Activated CD8-positive, alpha-beta T cell treated with anti-CD3 and anti-CD28 coated beads, Interleukin-2, amount 10 ng/mL, durations not matched to agents 7 days and 5 days (primary cell): ENCODE measurements at places on chromosomes 3 and 15. TPM values are rescaled to one million over a fixed set of nuclear protein-coding genes. Genes with fewer than 3 reads are reported as not detected.

Gene UROC1
- total RNA-seq = 0.13 TPM

Gene SCAMP2
- total RNA-seq = 96.9 TPM

Gene OIP5
- total RNA-seq = 23.8 TPM

DNA sequence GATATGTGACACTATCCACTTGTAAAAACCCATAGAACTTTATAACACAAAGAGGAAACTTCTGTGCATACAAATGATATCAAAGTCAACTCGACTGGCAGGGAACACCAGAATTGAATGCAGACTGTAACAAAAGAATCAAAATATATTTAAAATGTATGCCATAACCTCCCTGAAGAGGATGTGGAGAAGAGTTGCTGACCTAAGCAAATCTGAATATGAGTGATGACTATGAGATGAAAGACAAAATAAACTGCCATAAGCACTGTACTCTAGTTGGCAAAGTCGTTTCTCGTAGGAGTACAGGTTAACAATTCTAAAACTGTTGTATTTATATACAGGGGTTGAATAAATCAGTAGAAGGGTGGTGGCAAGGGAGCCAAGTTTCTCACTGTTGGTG, 482.1 kb downstream of the OCA2 start:
- no peaks in the 10 kb centered on the region for H3K27me3 ChIP-seq
- no peak overlapping the region for H3K27ac ChIP-seq
- H3K4me1 ChIP-seq = no peaks in the 10 kb centered on the region
- no peaks in the 10 kb centered on the region for H3K36me3 ChIP-seq
- H3K4me3 ChIP-seq = no peak overlapping the region

- DNase-seq = no peak
- no peak overlapping the region for H3K27ac ChIP-seq
- H3K4me3 ChIP-seq = no peak overlapping the region
- H3K36me3 ChIP-seq = no peaks in the 10 kb centered on the region
Measured at GRCh38 chr3:75294124-75294523, 370.0 kb upstream of the FRG2C start.

- H3K27me3 ChIP-seq = no peaks in the 10 kb centered on the region
- no peak for DNase-seq
- H3K4me1 ChIP-seq = no peaks in the 10 kb centered on the region
- H3K27ac ChIP-seq = no peak overlapping the region
Measured at GRCh38 chr15:25171111-25171811, 216.5 kb downstream of the SNRPN start.

- peaks cover 43% of the 10 kb centered on the region for H3K4me1 ChIP-seq
- peak; percentile 95 for DNase-seq
- peaks cover 45% of the 10 kb centered on the region for H3K36me3 ChIP-seq
- peak within 1 kb of the TSS; percentile 97 for H3K27ac ChIP-seq
- peak within 1 kb of the TSS; percentile 97 for H3K4me3 ChIP-seq
- H3K27me3 ChIP-seq = no peaks in the 10 kb centered on the region
Measured at GRCh38 chr3:28348629-28349468, at the start of the genes AZI2 and ZCWPW2. TSS of gene AZI2 (minus strand) at chr3:28348824. CDS start at chr3:28340617, 8,207 bp downstream. TSS of gene ZCWPW2 (plus strand) at chr3:28348721. CDS start at chr3:28413069, 64,348 bp downstream.

GRCh38 chr3:16449369-16449768, 64.1 kb downstream of the RFTN1 start:
- no peak overlapping the region for H3K27ac ChIP-seq
- H3K4me3 ChIP-seq = no peak overlapping the region
- no peaks in the 10 kb centered on the region for H3K27me3 ChIP-seq

- no peak overlapping the region for H3K4me3 ChIP-seq
- DNase-seq = no peak
- no peak overlapping the region for H3K27ac ChIP-seq
- peaks cover 21% of the 10 kb centered on the region for H3K27me3 ChIP-seq
- peaks cover 15% of the 10 kb centered on the region for H3K4me1 ChIP-seq
Measured at GRCh38 chr3:194270627-194271459, 80.3 kb downstream of the CPN2 start.

DNA sequence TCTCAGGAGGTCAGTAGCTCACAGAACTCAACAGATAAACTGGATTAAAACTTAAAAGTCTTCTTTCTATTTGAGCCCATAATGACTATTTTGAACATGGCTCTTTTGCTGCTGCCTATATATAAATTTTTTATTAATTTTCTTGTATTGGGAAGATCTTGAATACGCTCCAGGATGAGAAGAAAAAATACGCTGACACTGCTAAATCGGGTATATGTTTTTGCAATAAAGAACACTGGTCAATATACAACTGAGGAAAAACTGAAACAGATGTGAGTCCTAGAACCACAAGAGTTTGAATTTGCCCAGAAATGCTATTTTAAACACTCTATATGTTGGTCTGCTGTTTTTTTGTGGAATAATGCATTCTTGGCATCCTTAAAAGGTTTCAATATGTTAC, 20.6 kb downstream of the WNT5A start:
- no peak for DNase-seq
- no peak overlapping the region for H3K27ac ChIP-seq
- H3K27me3 ChIP-seq = no peaks in the 10 kb centered on the region
- H3K4me1 ChIP-seq = no peaks in the 10 kb centered on the region
- no peaks in the 10 kb centered on the region for H3K36me3 ChIP-seq

Gene EPHB1
- 1.1 TPM for total RNA-seq
